SJCRH30 (cell line): ENCODE measurements at places on chromosomes 16 and 17. TPM values are rescaled to one million over a fixed set of nuclear protein-coding genes. Genes with fewer than 3 reads are reported as not detected.

The OR1E2 gene
- 0.42 TPM in 1 of 2 replicates, not detected in the other for total RNA-seq

DNA sequence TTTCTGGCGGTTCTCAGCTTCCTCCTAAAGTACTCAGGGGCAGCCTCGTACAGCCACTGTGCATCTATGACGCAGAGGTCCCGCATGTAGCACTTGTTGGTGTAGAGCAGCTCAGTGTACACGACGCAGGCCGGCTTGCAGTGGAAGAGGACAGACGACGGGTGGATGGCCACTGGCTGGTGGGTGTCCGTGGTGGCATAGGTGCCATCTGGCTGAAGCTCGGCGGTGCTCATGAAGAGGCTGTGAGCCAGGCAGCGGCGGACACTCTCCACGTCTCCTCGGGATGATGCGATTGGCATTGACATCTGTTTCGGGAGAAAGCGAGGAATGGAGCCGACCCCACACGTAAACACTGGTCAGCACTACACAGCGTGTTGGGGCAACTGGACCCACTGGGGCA lies 5.3 kb upstream of the C1QBP start:
- no peak for DNase-seq

DNA sequence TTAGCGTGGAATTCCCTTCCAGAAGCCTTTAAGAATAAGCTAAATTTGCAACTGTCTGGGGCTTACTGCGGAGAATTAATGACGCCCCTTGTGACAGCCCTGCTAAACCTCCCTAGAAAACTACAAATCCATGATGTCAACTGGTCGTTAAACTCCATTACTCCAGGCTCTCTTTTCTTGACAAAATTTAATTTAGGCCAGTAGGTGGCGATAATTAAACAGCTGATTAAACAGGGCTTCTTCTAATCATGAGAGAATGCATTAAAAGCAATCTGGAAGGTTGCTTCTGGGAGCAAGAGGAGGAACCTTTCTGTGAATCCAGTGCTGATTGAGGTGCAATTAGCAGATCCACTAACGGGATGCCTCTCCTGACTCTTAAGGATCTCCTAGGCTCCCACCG lies 8.1 kb upstream of the NLRP1 start:
- DNase-seq: no peak

DNA sequence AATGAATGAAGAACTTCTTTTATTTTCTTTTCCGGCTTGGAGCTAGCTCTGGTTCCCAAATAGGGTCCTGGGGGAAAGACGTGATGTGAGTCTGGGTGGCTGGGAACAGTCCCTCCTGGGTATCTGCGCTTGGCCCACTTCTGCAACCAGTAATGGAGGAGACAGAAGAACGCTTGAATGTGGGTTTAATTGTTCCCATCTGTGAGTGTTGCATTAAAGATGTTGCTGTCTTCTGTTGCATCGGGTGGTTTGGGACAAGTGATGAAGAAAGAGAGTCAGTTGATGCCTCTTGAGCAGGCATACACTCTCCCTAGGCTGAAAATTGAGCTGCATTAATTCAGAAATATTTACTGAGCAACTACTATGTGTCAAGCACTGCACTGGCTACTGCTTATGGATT lies 511.1 kb downstream of the CDH13 start:
- DNase-seq: no peak

- DNase-seq: no peak
Observed at GRCh38 chr16:14061732-14062259, 9.3 kb upstream of the MRTFB start.

The PER1 gene
- total RNA-seq: 9.3 and 13.5 TPM in 2 replicates

DNA sequence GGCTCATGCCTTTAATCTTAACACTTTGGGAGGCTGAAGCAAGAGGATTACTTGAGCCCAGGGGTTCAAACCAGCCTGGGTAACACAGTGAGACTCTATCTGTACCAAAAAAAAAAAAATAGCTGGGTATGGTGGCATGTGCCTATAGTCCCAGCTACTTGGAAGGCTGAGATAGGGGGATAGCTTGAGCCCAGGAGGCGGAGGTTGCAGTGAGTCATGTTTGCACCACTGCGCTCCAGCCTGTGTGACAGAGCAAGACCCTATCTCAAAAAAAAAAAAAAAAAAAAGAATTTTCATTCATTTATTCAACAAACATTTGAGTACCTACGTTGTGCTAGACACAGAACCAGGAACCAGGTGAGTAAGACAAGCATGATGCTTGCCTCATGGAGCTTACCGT lies 73.6 kb upstream of the MRTFB start:
- peak; percentile 44 for DNase-seq

DNA sequence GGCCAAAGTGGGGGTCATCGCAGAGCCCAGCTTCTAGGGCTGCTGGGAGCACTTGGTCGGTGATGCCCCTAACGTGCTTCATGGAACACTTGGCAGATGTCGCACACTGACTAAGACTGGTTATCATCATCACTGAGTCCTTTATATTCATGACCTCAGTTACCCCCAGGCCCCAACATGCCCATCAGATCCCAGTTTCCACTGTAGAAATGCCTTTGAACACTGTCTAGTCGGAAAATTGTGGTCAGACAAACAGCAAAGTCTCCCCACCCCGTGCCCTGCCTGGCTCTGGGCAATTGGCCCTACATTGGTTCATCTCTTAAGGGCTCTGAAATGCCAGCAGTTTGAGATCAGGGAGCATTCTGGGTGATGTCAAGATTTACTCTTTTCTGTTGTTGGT lies 51.3 kb downstream of the NKD1 start:
- no peak for DNase-seq

DNA sequence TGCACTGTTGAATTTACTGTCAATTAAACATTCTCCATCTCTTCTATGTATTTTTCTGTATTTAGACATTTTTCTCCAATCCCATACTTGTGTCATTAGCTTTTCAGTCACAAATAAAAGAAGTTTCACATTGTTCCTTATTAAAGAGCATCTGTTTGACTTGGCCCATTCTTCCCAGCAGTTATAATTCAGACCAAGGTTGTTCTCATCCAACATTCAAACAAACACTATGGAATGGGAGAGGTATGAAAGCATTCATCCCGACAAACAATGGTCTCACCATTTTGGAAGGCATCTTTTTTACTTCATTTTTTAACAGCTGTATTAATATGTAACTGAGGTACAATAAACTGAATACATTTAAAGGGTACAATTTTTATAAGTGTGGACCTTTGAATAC lies 208.8 kb upstream of the MAF start:
- no peak for DNase-seq

DNA sequence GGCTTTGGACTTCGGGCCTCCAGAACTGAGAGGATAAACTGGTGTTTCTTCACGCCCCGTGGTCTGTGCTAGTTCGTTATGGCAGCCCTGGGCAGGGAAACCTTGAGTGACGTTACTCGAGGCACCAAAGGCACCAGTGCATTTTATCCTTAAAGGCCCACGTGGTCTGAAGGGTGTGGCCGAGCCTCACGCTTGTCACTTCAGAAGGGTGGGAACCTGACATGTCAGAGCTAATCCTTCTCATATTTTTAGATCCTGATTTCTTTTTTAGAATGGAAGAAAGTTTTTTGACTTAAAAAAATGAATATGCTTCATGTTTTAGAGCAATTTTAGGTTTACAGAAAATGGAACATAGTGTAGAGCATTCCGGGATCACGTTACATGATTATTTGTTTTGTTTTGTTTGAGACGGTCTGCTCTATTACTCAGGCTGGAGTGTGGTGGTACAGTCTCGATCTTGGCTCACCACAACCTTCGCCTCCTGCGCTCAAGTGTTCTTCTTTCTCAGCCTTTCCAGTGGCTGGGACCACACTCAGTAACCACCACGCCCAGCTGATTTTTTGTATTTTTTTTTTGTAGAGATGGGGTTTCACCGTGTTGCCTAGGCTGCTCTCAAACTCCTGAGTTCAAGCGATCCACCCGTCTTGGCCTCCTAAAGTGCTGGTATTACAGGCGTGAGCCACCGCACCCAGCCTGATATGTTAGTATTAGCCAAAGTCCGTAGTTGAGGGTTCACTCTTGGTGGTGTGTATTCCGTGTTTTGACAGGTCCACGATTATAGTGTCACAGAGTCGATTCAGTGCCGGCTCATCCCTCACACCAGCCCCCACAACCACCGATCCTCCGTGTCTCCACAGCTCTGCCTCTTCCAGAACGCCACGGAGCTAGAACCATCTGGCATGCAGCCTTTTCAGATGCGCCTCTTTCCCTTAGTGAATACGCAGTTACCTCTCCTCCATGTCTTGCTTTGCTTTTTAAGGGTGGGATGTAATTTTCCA lies 47.9 kb downstream of the RAB11FIP3 start:
- no peak for DNase-seq

DNA sequence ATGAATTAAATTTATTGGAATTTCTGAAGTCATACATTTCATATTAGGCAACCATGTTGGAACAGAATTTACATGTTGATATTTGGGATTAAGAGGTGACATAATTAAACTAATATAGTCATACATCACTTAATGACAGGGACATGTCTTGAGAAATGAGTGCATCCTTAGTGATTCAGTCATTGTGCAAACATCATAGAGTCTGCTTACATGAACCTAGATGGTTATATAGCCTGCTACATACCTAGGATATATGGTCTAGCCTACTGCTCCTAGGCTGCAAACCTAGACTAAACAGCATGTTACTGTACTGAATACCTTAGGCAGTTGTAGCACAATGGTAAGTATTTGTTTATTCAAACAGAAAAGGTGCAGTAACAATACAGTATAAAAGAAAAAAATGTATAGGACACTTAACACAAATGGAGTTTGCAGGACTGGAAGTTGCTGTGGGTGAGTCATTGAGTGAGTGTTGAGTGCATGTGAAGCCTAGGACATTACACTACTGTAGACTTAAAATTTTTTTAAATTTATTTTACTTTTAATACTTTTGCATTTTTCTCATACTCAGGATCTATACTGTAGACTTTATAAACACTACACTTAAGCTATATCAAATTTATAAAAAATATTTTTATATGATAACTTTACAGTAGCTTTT lies 85.6 kb downstream of the OMG start:
- DNase-seq: no peak

- DNase-seq: no peak
Observed at GRCh38 chr17:58227733-58228132, 8.7 kb upstream of the MKS1 start.

GRCh38 chr16:11342021-11342855 lies 3.0 kb upstream of the RMI2 start:
- no peak for DNase-seq

DNA sequence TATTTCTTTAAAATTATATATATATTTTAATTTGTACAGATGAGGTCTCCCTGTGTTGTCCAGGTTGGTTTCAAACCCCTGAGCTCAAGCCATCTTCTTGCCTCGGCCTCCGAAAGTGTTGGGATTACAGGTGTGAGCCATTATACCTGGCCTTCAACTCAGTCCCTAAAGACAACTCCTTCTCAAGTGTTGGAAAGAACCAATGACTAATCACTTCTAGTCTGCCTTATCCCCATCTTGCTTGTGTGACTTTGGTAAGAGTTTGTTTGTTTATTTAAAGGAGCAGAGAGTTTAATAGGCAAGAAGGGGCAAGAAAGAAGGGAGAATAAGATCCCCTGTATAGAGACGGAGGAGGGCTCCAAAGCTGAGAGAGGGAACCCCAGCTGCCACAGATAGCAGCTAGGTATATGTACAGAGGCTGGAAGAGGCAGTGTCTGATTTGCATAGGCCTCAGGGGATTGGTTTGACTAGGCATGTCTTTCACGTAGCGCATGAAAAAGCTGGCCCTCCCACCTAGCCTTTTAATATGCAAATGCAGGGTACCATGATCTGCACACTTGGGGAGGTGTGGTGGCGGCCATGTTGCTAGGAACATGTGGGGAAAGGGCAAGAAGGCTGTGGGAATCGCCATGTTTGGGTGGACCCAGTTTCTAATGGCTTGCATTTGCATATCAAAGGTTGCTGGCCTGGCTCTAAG lies 21.5 kb downstream of the ABCC1 start:
- no peak for DNase-seq

GRCh38 chr16:19757026-19757425 lies 39.0 kb downstream of the IQCK start:
- DNase-seq: no peak

The KRTAP2-2 gene
- not detected in 2 replicates for total RNA-seq

- DNase-seq: no peak
Observed at GRCh38 chr17:33205552-33205951, 87.5 kb downstream of the ASIC2 start.

- no peak for DNase-seq
Observed at GRCh38 chr16:10949424-10949970, 5.1 kb downstream of the CLEC16A start.

DNA sequence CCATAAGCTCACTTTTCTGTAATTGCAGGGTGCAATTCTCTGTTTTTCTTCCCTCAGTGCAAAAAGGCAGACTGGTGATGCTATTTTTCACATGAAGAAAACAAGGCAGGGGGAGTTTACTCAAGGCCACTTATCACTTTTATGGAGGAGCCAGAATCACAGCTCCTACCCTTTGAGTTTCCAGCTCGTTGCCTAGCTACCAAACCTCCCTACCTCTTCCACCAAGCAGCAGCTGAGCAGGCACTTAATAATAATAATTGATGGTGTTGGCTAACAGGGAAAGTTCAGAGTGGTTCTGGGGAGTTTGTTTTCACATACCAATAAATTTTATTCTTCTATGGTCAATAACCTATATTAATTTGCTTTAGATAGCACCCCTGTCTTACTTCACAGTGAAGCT lies 31.9 kb upstream of the MPHOSPH6 start:
- no peak for DNase-seq

DNA sequence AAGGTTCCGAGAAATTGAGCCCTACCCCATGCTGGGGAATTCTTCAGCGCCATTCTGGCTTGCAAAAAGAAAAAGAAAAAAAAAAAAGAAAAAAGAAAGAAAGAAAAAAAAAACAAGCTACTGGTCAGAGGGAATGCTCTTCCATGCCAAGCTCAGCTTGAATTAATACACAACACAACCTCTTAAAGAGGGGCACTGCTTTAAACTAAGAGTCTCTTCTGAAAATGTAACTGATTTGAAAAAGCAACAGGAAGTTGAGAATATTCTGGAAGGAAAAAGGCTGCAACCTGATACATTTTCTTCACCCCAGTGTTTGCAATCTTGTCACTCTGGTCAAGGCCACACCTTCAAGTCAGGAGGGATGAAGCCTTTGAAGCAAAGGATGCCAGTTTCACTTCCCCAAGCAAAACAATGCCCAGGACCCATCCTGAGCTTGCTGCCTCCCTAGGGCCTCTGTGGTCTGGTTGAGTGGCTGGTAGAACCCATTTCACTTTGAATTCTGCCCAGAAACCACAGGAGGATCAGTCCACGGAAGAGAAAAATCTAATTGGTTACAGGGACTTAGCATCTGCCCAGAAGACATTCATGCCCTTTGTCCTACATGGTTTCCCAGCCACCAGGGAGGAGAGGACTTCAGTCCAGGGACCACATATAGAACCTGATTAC lies 389.7 kb downstream of the SOX9 start:
- DNase-seq: peak; percentile 98

- no peak for DNase-seq
Observed at GRCh38 chr16:680967-681745, 946 bp downstream of the STUB1 start.

The MIF4GD gene
- total RNA-seq: 4.4 and 5.2 TPM in 2 replicates

The GPRC5B gene
- total RNA-seq: 7.1 and 7.8 TPM in 2 replicates

The SEC14L5 gene
- total RNA-seq: not detected in 2 replicates

DNA sequence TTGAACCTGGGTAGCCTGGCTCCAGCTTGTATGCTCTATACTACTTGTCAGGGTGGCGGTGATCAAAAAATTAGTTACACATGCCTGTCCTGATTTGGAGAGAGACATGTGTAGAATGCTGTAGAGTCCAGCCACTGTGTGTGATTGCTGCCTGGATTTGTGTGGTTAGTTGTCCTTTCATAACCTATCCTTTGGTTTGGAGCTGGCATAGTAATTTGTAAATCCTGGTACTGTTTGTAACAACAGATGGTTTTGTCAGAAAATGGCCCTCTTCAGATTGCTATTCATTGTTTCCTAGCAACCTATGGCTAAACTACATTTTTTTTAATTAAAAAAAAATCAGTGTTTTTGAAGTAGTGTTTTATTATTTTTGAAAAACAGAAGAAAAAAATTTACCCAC lies 30.5 kb downstream of the ETV4 start:
- peak; percentile 29 for DNase-seq
